ENCODE measurements at places on chromosomes 2 and 18.

- no peak for DNase-seq
Measured at GRCh38 chr2:176080540-176081375, 3.0 kb downstream of the EVX2 start.

GRCh38 chr2:158921599-158922408, 46.6 kb upstream of the TANC1 start:
- DNase-seq, result no peak

DNA sequence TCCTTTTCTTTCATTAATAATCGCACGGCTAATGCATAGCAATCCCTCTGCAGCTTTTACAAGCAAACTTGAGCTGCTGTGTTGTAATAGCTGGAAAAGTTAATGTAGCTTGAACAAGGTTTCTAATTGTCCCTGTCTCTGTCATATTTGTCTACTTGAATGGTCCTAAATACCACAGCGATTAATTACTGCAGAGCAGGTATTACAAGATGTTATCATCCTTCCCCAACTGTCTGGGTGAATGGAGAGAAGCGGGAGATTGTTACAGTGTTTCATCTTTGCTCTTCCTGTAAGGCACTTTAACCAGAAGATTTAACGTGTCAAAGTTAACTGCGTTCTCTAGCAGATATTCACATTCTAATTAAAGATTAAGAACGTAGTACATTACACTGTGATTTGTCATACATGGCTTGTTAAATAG, 422.2 kb upstream of the POU3F3 start:
- no peak for DNase-seq

DNA sequence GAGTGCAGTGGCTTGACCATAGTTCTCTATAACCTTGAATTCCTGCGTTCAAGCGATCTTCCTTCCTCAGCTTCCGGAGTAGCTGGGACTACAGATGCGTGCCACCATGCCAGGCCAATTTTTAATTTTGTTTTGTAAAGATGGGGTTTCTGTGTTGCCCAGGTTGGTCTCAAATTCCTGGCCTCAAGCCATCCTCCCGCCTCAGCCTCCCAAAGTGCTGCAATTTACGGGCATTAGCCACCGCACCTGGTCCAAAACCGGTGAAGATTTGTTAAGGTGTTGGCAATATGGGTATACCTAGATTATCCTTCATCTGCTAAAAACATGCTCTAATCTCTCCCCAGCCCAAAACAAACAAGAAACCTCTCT, 1.3 kb upstream of the EIF2AK3 start:
- DNase-seq, result no peak

GRCh38 chr2:48235076-48235475, 294.9 kb upstream of the STON1 start:
- DNase-seq, result no peak

DNA sequence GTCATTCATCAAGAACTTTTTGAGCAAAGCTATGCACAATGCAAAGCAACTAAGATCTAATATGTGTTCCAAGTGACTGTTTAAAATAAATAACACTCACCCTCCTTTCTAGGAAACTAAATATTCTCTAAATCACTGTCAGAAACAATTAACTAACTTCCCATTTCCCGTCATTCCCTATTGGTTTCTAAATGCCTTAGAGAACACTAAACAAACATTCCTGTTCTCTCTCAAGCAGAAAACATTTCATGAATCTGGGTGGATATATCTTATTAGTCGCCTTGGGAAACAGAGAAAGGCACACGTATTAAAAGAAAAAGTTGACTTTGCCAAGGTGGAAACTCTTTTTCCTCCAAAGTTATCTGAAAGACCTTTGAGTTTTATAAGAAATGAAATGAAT, 735.2 kb downstream of the MBD2 start:
- no peak for DNase-seq

DNA sequence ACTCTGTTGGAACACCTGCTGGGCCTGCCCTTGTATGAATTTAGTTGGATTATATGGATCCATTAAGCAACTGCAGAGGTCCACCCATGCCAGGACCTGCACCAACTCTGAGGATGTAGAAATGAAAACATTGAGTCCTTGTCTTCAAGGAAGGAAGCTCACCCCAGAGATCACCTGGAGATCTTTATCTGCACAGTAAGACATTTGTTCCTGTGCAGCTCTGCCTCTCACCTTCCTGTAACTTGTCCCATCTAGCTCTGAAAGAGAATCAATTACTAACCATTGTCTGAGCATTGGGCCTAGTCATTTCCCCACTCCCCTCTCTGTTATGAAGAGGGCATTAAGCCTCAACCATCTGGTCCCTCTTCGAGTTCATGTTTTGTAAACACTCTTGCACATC, 105.2 kb upstream of the YWHAQ start:
- DNase-seq, result no peak

GRCh38 chr2:233566141-233566956, at the start of gene USP40:
Gene USP40, minus strand, starts transcription at chr2:233566782. Its CDS starts 1,228 bp downstream, at chr2:233565554.
- DNase-seq, result peak; percentile 36

- DNase-seq, result no peak
Measured at GRCh38 chr2:140797718-140798117, 1333.1 kb downstream of the LRP1B start.

- DNase-seq, result no peak
Measured at GRCh38 chr2:174752403-174753037, 11.8 kb downstream of the CHRNA1 start.

- DNase-seq, result no peak
Measured at GRCh38 chr2:38130876-38131275, 54.9 kb upstream of the CYP1B1 start.

DNA sequence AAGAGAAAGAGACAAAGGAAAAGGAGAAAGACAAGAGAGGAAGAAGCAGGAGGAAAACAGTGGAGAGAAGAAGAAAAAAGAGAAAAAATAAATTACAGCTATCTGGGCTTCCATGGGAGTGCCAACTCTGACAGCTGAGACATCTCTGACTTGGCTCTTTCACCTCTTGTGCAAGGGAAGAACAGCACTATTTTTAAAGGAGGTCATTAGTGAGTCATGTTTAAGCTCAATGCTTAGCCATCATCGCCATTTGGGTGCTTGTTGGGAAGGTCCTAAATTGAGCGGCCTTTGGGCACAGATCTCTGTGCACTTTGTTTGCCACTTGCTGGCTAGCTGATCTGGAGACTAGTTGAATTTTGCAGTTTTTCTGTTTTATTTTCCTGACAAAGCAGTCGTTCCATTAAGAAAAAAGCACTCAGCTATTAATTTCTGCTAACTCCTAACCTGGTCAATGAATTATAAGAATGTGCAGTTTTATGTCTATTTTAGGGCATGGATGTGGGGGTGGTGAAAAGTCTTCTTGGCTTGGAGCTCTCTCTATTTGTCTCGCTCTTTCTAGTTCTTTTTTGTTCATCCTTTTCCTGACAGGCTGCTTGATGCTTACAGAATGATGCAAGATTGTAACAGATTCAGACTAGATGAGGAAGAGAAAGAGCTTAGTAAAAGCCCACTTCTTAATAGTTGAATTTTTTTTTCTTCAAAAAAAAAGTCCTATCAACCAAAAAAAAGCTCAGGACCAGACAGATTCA, 231.5 kb downstream of the SLC8A1 start:
- DNase-seq, result no peak

GRCh38 chr2:43068041-43068533, 158.3 kb downstream of the ZFP36L2 start:
- no peak for DNase-seq

- DNase-seq, result no peak
Measured at GRCh38 chr2:157470321-157470720, 26.4 kb upstream of the CYTIP start.

DNA sequence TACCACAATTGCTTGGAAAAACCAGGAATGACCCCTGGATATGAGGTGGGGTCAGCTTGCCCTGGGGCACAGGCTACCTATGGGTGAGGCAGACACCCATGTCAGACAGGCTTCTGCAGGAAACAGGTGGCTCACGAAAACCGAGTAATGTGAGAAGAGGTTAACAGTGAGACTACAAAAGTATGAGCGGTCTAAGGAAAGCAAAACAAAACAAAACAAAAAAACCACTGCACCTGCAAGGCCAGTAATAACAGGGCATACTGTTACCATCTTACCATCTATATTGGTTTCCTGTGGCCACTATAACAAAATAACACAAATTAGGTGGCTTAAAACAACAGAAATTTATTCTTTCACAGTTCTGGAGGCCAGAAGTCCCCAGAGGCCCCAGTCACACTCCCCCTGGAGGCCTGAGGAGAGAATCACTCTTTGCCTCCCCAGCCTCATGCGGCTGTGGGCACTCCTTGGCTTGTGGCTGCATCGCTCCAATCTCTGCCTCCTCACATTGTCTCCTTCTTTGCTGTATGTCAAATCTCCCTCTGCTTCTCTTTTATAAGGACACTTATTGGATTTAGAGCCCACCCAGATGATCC, 86.6 kb upstream of the EPC2 start:
- DNase-seq, result no peak

DNA sequence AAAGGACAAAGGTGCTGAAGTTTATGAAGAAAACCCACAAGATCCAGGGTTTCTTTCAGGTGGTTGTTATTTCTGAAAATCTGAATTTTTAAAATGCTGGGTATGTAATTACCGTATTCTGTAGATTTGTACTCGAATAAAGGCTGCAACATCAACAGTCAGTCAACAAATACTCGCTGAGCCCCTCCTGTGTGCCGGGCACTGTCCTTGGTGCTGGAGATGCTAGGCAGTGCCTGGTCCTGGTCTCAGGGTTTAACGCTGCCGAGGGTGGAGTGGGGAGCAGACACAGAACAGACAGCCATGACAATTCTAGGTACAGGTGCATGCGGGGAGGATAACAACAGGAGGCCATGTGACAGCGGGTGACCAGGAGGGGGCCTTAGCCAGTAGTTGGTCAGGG, 27.2 kb upstream of the PDIA6 start:
- DNase-seq, result no peak

- DNase-seq, result no peak
Measured at GRCh38 chr2:36137612-36138011, 218.0 kb upstream of the CRIM1 start.

DNA sequence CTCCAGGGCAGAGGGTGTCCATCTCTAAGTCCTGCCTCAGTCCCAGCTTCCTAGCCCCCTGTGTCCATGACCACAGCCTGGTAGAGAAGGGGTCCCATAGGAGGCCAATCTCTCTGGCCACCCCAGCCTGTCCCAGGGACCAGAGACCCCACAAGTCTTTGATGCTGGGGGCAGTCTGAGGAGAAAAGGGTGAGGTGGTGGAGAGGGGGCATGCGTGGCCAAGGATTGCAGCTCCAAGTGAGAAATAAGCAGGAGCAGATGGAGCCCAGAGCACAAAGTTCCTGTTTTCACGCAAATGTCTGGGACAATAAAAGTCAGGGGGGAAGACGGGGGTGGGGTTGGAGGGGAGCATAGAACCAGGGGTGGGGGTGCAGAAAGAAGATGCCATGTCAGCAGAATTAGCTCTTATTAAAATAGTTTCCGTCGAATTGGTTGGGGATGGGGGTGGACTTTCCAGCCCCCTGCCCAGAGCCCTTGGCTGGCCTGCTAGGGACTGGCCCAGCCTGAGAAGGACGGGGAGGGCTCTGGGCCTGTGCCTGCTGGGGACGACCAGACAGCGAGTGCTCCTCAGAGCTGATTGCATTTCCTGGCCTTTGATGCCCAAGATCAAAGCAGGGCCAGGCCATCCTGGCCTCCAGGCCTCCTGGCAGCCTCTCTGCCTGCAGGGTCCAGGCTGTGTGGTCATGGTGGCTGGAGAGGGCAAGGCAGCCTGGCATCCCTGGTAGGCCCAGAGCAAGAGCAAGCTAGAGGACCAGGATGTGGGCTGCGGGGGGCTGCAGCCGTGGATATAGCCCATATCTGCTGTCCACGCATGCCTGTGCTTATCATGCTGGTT, 337.1 kb downstream of the DYSF start:
- DNase-seq, result no peak

GRCh38 chr18:56889621-56890020, 238.5 kb downstream of the WDR7 start:
- DNase-seq, result no peak

DNA sequence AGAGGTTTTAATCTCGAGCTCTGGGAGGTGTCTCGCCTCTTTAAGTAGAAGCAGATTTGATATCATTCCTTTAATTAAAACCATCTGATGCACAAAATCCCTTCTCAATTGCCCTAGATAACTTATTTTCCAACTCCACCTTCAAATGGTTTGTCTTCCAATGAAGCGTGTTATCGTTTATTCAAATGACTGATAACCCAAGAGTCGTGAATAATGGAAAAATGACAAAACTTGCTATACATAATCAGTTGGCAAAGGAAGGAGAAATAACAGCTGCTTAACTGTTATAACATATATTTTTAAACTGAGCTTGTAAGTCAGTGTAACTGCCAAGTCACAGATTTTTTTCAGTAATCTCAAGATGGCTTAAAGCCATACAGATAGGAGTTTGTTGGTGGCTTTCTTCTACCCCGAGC, 144.6 kb downstream of the QPCT start:
- no peak for DNase-seq

- DNase-seq, result no peak
Measured at GRCh38 chr2:39922679-39923405, 143.8 kb upstream of the THUMPD2 start.

DNA sequence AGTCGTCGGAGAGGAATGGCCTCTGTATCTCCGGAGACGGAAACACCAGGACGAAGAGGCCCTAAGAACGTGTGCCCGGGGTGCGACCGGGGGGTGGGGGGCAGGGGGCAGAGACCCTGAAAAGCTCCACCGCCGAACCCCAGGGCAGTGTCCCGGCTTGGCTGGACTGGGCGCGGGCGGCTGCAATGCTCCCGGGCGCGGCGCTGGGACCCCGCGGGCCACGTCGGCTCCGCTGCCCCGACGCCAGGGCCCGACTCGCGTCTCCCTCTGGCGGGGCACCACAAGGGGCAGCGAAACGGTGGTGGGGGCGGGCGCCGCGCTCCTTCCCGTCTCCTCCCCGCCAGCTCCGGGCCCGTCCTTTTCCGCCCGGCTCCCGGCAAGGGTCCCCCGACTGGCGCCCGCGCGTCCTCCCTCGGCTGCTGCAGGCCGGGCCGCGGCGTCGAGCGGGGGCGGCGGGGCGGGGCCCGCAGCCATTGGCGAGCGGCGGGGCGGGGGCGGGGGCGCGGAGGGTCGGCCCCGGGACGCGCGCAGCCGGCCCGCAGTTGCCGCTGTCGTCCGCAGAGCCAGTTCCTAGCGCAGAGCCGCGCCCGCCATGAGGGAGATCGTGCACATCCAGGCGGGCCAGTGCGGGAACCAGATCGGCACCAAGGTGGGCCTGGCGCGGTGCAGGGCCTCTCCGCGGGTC, at the start of gene TUBB6:
TUBB6 (plus strand) TSS at position 541 of the 685 bp plus-strand sequence; CDS start at position 593, 52 bp downstream.
- no peak for DNase-seq

DNA sequence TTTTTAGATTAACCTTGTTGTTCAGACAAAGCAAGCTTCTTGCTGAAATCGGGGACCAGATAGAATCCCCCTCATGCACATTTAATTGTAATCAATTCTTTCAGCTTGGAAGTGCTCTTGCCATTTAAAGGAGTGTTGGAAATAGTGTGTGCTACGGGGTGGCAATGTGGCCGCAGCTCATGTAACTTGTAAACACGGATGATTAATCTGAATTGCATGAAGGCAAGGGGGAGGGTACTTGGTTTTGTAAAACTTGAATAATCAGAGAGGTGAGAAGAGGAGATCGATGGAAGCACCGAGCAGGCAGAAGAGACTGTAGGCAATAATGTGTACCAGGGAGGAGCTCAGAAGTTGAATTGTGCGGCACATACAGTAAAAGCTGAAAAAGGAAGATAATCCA, 273.5 kb downstream of the PTGR3 start:
- DNase-seq, result no peak
